Ascending aorta (tissue), 2 donors: ENCODE measurements at places on chromosomes 12 and 14. TPM values are rescaled to one million over a fixed set of nuclear protein-coding genes. Genes with fewer than 3 reads are reported as not detected.

- no peaks in the 10 kb centered on the region for H3K36me3 ChIP-seq
- DNase-seq, result no peak
- no peaks in the 10 kb centered on the region for H3K27me3 ChIP-seq
- peak within 1 kb of the TSS; percentile 99 for H3K27ac ChIP-seq
Observed at GRCh38 chr14:50667996-50668825, at the start of gene SAV1. Gene SAV1, minus strand, starts transcription at chr14:50668306. Its CDS starts 339 bp downstream, at chr14:50667967.

DNA sequence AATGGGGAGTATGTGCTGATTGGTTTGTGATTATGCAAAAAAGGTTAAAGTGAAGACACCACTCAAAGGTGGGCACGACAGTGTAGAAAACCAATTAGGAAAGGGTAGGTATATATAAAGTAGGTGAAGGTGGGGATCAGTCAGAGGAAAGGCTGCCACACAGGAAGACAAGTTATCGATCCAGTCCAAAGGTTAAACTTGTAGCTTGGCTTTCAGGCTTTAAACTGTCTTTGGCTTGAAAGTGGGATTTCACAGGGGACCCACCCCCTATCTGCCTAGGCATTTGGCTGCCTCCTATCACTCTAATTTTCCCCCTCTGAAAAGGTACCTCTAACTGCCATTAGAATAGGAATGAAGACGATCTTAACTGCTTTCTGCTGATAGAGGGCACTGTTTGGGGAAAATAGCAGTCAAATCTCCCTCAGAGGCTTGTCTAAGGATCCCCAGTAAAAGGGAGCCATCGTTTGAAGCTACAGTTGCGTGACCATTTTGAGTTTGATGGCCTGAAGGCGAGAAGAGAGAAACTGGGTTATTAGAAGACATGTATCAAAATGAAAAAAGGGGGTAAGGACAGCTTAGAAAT lies 250.2 kb downstream of the GPHN start:
- H3K27me3 ChIP-seq, result no peaks in the 10 kb centered on the region
- DNase-seq, result no peak
- no peaks in the 10 kb centered on the region for H3K4me1 ChIP-seq
- no peak overlapping the region for H3K27ac ChIP-seq

GRCh38 chr14:29627137-29627536 lies 300.5 kb downstream of the PRKD1 start:
- DNase-seq, result no peak
- H3K4me3 ChIP-seq, result no peak overlapping the region
- no peaks in the 10 kb centered on the region for H3K27me3 ChIP-seq
- no peak overlapping the region for H3K27ac ChIP-seq
- no peaks in the 10 kb centered on the region for H3K4me1 ChIP-seq

DNA sequence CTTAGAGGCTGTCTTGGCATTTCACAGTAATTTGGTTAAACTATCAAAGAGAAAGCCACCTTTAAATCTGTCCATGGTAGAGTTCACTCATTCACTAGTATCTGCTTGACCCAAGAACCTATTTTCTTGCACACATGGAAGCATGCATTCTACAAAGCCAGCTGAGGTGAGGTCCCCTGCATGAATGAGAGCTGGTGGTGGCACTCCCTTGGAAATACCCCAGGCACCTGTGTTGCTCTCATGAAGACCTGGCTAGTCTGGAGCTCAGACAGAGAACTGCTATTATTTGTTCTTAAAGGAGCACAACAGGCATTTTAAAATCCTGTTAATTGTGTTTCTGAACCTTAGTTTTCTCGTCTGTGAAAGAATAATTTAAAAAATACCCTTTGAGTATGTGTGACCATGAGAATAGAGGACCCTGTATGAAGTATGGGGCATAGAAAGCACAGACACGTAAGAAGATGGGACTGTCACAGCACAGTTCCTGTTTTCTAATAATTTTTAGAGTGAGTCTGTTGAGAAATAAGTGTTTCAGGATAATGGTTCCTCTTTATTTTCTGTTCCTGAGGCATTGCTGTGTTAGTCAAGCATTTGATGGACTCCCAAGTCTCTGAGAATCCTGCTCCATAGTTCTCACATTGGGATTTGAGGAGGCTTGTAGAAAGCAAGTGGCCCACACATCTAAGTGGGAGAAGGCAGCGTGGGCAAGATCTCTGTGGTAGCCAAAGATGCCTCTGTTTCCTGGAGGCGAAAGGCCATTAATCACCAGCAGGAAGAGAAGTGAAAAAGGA lies 10.9 kb downstream of the RGS6 start:
- no peak overlapping the region for H3K4me3 ChIP-seq
- DNase-seq, result no peak
- no peaks in the 10 kb centered on the region for H3K27me3 ChIP-seq

Gene EID3
- 1.4 TPM for total RNA-seq

GRCh38 chr12:115451780-115452736 lies 768.1 kb upstream of the TBX3 start:
- no peaks in the 10 kb centered on the region for H3K27me3 ChIP-seq
- no peak for DNase-seq
- no peaks in the 10 kb centered on the region for H3K4me1 ChIP-seq
- peak overlapping the region; percentile 60 for H3K4me3 ChIP-seq

GRCh38 chr14:68238551-68238950 lies 419.0 kb downstream of the RAD51B start:
- no peak overlapping the region for H3K4me3 ChIP-seq
- no peaks in the 10 kb centered on the region for H3K27me3 ChIP-seq
- no peak overlapping the region for H3K27ac ChIP-seq
- H3K4me1 ChIP-seq, result peaks cover 8% of the 10 kb centered on the region

GRCh38 chr14:53714495-53715192 lies 242.0 kb downstream of the BMP4 start:
- DNase-seq, result no peak
- H3K36me3 ChIP-seq, result no peaks in the 10 kb centered on the region
- H3K27me3 ChIP-seq, result no peaks in the 10 kb centered on the region

Gene GDF3
- total RNA-seq, result not detected

Gene DEGS2
- 1.6 TPM for total RNA-seq

DNA sequence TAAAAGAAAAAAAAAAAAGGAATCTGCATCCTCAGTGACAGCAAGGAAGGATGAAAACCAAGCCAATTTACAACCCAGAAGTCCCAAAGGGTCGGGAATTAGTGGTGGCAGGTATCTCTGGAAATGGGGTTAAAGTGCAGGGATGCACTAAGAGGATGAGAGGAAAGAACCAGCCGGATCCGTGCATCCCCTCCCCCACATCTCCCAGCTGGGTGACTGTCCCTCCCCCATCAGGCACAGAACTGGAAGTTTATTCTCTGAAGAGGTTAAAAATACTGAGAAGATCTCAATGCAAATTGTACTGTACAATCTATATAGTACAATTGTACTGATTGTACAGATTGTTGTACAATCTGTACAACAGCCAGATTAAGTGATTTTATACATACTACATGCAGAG lies 15.4 kb downstream of the CLMN start:
- no peak overlapping the region for H3K27ac ChIP-seq
- no peaks in the 10 kb centered on the region for H3K36me3 ChIP-seq
- no peak for DNase-seq
- H3K4me1 ChIP-seq, result no peaks in the 10 kb centered on the region
- no peak overlapping the region for H3K4me3 ChIP-seq

Gene NEDD8
- 72.8 TPM for total RNA-seq

GRCh38 chr12:96462571-96463280 lies 26.7 kb upstream of the CFAP54 start:
- no peaks in the 10 kb centered on the region for H3K4me1 ChIP-seq
- H3K27me3 ChIP-seq, result no peaks in the 10 kb centered on the region
- no peak for DNase-seq
- H3K27ac ChIP-seq, result no peak overlapping the region
- H3K36me3 ChIP-seq, result no peaks in the 10 kb centered on the region
- no peak overlapping the region for H3K4me3 ChIP-seq

DNA sequence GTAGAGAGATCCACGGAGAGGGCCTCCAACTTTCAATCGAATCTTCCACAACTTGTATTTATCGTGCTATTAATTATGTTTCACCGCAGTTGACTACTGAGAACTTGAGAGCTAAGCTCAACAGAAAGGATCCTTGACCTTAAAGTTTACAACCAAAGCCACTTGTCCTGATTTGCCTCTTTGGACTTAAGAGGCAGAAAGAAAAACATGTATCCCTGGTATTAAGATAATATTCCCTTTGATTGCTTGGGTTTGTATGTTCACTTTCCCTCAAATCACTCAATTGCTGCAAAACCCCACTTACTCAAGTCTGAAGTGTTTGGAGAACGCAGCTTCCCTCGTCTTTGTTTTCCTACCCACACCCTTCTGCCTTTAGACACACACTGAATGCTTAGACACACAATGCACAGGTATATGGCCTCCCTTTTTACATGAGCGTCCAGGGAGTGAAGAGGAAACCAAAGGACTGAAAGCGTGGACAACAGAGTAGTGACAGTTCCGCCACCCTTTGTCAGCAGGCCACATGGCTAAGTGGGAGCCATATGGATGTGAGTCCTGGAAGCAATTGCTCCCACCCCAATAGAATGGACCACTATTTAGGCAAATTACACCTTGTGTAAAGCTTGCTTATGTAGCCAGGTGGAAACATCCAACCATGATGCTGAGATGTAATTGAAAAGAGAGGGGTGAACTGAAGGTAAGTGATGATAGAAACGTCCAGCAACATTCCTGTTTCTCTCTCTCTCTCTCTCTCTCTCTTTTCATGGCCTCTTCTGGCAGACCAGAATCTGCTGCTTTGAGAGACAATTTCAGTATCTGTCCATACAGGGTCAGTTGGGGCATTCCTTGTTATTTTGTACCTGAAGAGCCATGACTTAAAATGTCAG lies 1.4 kb upstream of the PKP2 start:
- no peak overlapping the region for H3K4me3 ChIP-seq
- peaks cover 4% of the 10 kb centered on the region for H3K4me1 ChIP-seq
- H3K27ac ChIP-seq, result no peak overlapping the region
- DNase-seq, result no peak
- peaks cover 4% of the 10 kb centered on the region for H3K27me3 ChIP-seq

DNA sequence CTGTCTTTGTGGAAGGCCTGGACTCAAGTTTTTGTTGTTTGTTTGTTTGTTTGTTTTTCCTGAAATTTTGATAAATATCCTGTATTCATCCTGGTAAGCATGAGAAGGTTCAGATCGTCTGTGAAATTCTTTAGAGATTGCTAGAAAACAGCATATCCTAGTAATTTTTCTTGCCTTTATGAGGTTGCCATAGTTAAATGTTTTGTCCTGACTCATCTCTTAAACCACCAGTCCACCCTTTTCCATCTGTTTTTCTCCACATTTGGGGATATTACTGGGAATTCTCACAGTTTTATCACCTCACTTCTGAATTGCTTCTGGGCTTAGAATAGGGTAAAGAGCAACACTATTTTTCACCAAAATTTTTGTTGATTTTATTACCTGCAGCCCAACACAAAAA lies 248.3 kb downstream of the FBXL14 start:
- DNase-seq, result no peak
- H3K36me3 ChIP-seq, result no peaks in the 10 kb centered on the region
- H3K4me3 ChIP-seq, result no peak overlapping the region
- no peak overlapping the region for H3K27ac ChIP-seq
- H3K4me1 ChIP-seq, result no peaks in the 10 kb centered on the region
- H3K27me3 ChIP-seq, result no peaks in the 10 kb centered on the region

Gene GALNT6
- 67.2 TPM for total RNA-seq

GRCh38 chr14:75577090-75577489 lies 1.3 kb upstream of the FLVCR2 start:
- no peaks in the 10 kb centered on the region for H3K36me3 ChIP-seq
- no peaks in the 10 kb centered on the region for H3K27me3 ChIP-seq

- H3K36me3 ChIP-seq, result no peaks in the 10 kb centered on the region
- H3K4me3 ChIP-seq, result no peak overlapping the region
- H3K4me1 ChIP-seq, result no peaks in the 10 kb centered on the region
- no peak for DNase-seq
Observed at GRCh38 chr12:61694214-61694613, 566.0 kb upstream of the USP15 start.

- peaks cover 99% of the 10 kb centered on the region for H3K36me3 ChIP-seq
- DNase-seq, result no peak
- no peak overlapping the region for H3K4me3 ChIP-seq
- no peaks in the 10 kb centered on the region for H3K27me3 ChIP-seq
- no peaks in the 10 kb centered on the region for H3K4me1 ChIP-seq
- H3K27ac ChIP-seq, result no peak overlapping the region
Observed at GRCh38 chr14:102027951-102028350, 58.9 kb downstream of the HSP90AA1 start.

GRCh38 chr12:84955298-84955697 lies 42.7 kb upstream of the SLC6A15 start:
- no peak overlapping the region for H3K27ac ChIP-seq
- DNase-seq, result no peak
- H3K4me1 ChIP-seq, result no peaks in the 10 kb centered on the region
- H3K36me3 ChIP-seq, result no peaks in the 10 kb centered on the region

- no peak overlapping the region for H3K4me3 ChIP-seq
- DNase-seq, result no peak
- no peaks in the 10 kb centered on the region for H3K4me1 ChIP-seq
- no peaks in the 10 kb centered on the region for H3K27me3 ChIP-seq
Observed at GRCh38 chr12:7114851-7115250, 5.8 kb upstream of the C1RL start.

DNA sequence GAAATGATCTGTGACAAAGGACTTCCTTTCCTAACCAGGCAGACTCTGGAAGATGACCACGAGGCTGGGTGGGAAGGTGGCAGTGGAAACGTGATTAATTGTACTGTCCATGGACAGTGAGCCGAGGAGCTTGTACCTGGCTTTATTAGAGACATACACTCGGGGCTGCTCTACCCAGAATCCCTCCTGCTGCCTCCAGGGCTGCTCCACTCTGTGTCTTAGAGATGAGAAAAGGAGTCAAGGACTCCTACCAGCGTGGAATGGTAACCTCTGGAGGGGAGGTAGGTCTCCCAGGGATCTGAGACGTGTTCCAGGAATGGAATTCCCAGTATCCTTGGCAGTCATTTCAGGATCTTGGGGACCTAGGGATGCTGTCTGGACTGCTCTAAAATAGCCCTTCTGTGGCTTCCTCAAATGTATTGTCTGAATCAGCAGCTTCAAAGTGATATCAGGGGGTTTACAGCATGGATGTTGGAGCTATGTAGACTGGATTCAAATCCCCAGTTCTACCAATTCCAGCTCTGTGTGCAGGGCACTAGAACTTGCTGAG lies 237.8 kb downstream of the CACNA1C start:
- H3K27me3 ChIP-seq, result no peaks in the 10 kb centered on the region
- H3K4me3 ChIP-seq, result no peak overlapping the region
- H3K4me1 ChIP-seq, result peaks cover 13% of the 10 kb centered on the region
- peak overlapping the region; percentile 20 for H3K27ac ChIP-seq
- peak; percentile 54 for DNase-seq

Gene TNFRSF1A
- 528 TPM for total RNA-seq

DNA sequence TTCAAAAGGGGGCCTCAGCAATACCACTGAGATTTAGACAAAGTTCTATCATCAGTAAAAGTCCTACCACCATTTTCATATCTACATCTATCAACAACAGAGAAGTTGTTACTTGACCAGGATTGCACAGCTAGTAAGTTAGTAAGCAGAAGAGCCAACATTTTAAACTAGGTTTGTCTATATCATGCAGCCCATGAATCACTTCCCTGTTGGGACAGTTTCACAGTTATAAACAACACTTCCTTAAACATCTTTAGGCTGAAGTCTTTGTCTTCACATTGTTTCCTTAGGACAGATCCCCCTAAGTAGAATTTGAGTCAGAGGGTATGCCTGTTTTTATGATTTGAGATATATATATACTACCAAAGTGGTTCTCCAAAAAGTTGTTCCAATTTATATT lies 68.5 kb downstream of the DAO start:
- H3K4me3 ChIP-seq, result no peak overlapping the region
- H3K36me3 ChIP-seq, result no peaks in the 10 kb centered on the region
- H3K27me3 ChIP-seq, result no peaks in the 10 kb centered on the region
- no peak for DNase-seq
- H3K4me1 ChIP-seq, result no peaks in the 10 kb centered on the region

- H3K4me1 ChIP-seq, result peaks cover 4% of the 10 kb centered on the region
- no peak overlapping the region for H3K27ac ChIP-seq
- no peaks in the 10 kb centered on the region for H3K36me3 ChIP-seq
- DNase-seq, result no peak
- H3K27me3 ChIP-seq, result peaks cover 19% of the 10 kb centered on the region
Observed at GRCh38 chr14:28771168-28771567, 4.6 kb downstream of the FOXG1 start.

Gene RNF212B
- not detected for total RNA-seq
